ENCODE measurements at places on chromosomes 7 and 10. TPM values are rescaled to one million over a fixed set of nuclear protein-coding genes. Genes with fewer than 3 reads are reported as not detected.

Gene DEPP1
- 68.3 TPM for total RNA-seq

Gene IFIT1B
- not detected for total RNA-seq

GRCh38 chr7:23247046-23247602, 549 bp downstream of the GPNMB start:
- DNase-seq: no peak

Gene NPSR1
- total RNA-seq: 3.0 TPM

Data from HT-29 (cell line).